ENCODE measurements at places on chromosomes 6 and 20. TPM values are rescaled to one million over a fixed set of nuclear protein-coding genes. Genes with fewer than 3 reads are reported as not detected.

- no peak for DNase-seq
These were observed 133.8 kb downstream of the VEGFA start for GRCh38 chr6:43903739-43904290.

OPN5 gene
- total RNA-seq = not detected

DNA sequence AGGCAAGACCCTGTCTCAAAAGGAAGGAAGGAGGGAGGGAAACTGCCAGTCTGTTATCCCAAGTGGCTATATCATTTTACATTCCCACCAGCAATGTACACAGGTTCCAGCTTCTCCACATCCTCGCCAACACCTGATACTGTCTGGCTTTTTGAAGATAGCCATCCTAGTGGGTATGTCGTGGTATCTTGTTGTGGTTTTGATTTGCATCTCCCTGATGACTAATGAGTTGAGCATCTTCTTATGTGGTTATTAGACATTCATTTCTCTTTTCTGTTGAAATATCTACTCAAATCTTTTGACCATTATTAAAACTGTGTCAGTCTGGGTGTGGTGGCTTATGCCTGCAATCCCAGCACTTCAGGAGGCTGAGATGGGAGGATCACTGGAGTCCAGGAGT lies 47.9 kb upstream of the ARID1B start:
- DNase-seq = no peak

DNA sequence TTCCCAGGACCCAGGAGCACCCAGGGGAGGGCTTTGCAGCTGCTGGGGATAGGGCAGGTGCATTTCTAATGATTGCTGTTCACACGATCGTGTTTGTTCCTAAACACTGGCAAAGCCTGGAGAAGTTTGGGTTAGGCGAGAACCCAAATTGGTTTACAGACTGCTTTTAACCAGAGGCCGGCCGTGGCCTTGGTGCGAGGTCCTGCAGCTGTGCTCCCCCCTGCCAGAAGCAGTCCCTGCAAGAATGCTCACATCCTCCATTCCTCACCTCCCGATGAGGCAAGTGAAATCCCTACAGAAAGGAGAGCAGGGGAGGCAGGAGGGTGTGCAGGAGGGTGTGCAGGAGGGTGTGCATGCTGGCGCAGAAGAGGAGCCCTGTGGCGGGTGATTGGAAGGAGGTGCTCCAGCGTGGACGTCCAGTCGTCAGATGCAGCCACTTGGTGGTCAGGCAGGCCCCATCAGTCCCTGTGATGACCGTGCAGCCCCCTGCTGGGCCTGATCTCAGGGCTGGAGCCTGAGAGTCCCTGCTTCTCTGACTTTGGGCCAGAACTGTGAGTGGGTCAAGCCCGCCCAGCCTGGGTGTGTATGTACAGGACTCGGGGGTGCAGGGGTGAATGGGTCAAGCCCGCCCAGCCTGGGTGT lies 55.7 kb upstream of the FRMD1 start:
- DNase-seq = no peak

SKIC2 gene
- total RNA-seq = 87.2 TPM

IRAK1BP1 gene
- 3.4 TPM for total RNA-seq

DNA sequence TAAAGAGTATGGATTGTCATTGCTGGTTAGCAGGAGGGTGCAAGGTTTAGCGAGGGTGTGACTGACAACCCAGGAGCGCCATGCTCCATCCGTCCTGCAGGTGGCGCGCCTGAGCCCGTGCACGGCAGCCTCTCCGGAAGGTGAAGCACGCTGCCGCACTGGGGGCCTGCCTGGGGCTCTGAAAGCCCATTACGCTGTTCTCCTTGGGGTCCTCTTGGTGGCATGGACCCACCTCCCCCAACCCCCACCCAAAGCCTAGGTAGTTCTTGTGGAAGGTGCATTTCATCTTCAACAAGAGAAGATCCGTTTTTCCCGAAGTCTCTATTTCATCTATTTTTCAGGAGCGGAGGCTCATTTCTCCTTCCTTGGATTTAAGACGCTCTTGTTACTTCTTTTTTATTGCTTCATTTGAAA lies 197.4 kb upstream of the KCNG1 start:
- peak; percentile 67 for DNase-seq

ZSWIM3 gene
- total RNA-seq = 7.4 TPM

SEL1L2 gene
- total RNA-seq = not detected

- DNase-seq = peak; percentile 81
These were observed 1.3 kb downstream of the RNF24 start for GRCh38 chr20:4014031-4014474.

DNA sequence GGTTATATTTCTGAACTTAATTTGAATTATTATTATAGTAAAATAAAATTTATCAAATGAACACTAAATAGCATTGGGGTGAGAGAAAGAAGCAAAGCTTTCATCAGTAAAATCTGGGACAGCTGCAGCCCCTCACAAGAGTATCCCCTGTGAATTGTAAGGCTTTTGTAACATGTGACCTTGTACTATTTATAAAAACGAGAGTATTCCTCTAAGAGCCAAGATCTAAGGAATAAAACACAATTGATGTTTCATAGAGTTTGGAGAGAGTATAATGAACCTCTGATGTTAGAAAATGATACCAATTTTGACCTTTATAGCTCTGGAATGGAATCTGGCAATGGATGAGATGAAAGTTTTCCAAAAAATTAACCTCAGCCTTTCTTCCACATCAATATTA lies 617.2 kb upstream of the ID4 start:
- no peak for DNase-seq

HLA-DRB1 gene
- total RNA-seq = 89.6 TPM

GRCh38 chr6:6560909-6561308 lies 27.6 kb upstream of the LY86 start:
- no peak for DNase-seq

PLAGL1 gene
- total RNA-seq = 25.4 TPM

GRCh38 chr6:37122861-37123260 lies 47.1 kb upstream of the PIM1 start:
- DNase-seq = no peak

Data from mucosa of descending colon (tissue), 3 donors.